Osteoblast (primary cell): ENCODE measurements at places on chromosomes 11 and 22.

DNA sequence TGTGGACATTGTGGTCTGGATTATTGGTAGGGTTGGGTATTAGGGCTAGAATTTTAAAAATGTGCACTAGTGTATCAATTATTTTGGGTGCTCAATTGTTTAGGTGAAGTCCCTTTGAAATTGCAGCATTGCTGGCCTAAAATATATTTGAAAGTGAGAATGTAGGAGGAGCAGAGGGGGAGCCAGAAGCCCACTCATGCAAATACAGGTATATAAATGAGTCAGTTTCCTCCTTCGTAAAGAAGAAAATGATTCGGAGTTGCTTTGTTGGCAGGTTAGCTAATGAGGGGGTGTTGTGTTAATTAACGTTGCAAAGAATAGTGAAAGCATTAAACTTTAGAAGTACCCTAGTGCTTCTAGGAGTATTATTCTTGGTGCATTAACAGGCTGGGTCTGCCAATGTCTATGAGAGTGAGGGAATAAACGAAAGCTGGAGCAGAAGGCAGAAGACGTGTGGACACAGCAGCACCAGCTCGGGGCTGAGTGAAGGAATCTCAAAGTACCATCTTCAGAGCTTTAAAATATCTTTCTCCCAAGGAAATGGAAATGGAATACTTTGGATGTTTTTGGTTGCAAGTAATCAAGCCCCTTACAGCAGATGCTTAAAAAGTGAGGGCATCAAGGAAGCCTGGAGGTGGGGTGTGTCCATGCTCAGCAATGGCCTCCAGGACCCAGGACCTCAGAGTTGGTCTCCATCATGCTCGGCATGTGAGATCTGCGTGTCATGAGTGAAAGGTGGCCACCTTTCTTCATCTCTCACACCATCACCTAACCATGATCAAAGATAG is 522.9 kb downstream of the NTM start:
- no peak overlapping the region for H3K27ac ChIP-seq
- DNase-seq = no peak
- H3K4me1 ChIP-seq = peaks cover 49% of the 10 kb centered on the region
- no peaks in the 10 kb centered on the region for H3K36me3 ChIP-seq

DNA sequence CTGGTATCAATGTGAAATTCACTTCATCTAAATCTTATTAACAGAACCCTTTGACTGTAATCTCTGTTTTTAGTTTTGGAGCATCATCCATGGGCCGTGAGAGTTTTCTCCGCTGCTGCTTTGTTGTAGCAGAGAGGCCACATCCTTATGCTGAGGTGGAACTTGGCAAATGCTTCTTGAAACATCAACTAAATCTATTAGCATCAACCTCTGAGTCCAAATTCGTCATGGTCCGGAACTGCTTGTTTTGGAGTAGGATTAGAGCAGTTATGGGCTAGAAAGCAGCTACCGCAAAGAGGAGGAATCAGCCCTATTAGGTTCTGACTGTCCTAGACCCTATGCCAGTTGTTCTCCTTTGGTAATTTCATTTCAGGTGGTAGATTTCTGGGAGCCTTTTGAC is 117.7 kb downstream of the PGR start:
- H3K4me3 ChIP-seq = no peak overlapping the region
- H3K36me3 ChIP-seq = no peaks in the 10 kb centered on the region
- H3K4me1 ChIP-seq = no peaks in the 10 kb centered on the region
- no peak for DNase-seq

GRCh38 chr11:96024666-96025065 is 100.8 kb upstream of the MTMR2 start:
- H3K36me3 ChIP-seq = peaks cover 2% of the 10 kb centered on the region
- peaks cover 4% of the 10 kb centered on the region for H3K4me1 ChIP-seq
- DNase-seq = no peak
- no peak overlapping the region for H3K27ac ChIP-seq
- H3K4me3 ChIP-seq = no peak overlapping the region

DNA sequence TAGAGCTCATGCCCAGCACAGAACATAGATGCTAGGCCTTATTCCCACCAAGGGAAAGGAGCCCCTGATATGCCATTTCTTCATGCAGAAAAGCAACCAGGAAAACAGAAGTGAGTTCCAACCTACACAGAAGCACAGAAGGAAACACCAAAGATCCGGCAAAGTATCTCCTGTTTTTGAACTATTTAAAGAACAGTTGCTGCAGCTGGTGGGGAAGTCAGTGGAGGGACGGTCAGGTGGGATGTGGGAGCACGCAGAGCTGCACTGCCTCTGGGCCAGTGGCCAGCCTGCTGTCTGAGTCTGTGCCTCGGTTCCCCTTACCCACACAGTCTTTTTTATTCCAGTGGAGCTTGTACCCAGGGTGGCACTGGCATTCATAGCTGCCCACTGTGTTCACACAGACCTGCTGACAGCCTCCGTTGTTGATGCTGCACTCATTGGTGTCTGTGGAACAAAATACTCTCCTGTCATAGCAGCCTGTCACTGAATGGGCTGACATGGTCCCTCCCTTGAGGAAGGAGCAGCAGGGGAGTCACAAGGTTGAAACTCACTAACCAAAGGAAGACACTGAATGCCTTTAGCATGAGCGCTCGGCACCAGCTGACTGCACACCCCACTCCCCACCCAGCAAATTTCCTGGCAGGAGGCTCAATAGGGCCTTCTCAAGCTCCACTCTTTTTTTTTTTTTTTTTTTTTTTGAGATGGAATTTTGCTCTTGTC is 37.9 kb downstream of the SCUBE2 start:
- no peak overlapping the region for H3K27ac ChIP-seq
- no peak for DNase-seq
- H3K27me3 ChIP-seq = no peaks in the 10 kb centered on the region
- H3K4me1 ChIP-seq = no peaks in the 10 kb centered on the region

DNA sequence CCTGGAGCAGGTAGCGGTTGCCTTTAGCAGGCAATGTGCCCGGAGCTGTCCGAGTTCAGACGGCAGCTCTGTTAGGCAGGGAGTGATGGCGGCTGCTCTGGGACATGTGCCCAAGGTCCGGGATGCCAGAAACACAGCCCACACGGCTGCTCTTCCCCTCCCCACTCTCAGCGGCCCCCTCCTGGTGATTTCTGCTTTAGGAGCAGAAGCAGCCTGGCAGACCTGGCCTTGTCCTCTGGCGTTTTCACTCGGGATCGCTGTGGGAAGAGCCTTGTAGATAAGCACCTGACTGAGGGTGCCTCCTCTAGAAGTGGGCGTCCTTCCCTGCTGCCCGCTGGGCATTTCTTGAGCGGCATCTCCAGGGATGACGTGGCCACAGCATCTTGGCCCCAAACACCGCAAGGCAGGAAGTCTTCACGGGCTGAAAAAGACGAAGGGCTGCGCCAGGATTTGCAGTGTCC is 392.2 kb downstream of the TBC1D22A start:
- H3K4me1 ChIP-seq = peaks cover 15% of the 10 kb centered on the region
- no peaks in the 10 kb centered on the region for H3K27me3 ChIP-seq
- DNase-seq = peak; percentile 95

- no peak overlapping the region for H3K27ac ChIP-seq
- DNase-seq = no peak
- H3K4me3 ChIP-seq = no peak overlapping the region
- H3K27me3 ChIP-seq = no peaks in the 10 kb centered on the region
- H3K36me3 ChIP-seq = no peaks in the 10 kb centered on the region
- no peaks in the 10 kb centered on the region for H3K4me1 ChIP-seq
These were observed 376.5 kb downstream of the NXPE2 start for GRCh38 chr11:115054570-115055538.

DNA sequence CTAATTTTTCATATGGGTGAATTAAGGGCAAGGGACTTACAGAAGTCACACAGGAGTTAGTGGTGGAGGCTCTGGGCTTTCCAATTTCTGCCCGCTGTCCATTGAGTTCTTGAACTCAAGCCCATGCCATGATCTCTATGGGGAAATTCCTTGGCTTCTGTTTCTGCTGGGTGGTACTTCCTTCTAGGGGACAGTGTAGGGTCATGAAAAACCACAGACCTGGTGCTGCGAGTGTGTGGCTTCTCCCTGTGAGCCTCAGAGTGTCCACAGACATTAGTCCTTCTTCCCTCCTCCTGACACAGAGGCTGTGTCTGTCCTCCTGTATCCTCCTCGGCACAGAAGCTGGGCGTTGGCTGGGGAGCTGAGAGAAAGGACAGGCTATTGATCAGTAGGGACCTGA is 6.3 kb upstream of the SEZ6L start:
- H3K4me3 ChIP-seq = no peak overlapping the region
- no peaks in the 10 kb centered on the region for H3K4me1 ChIP-seq
- DNase-seq = no peak
- H3K27me3 ChIP-seq = peaks cover 4% of the 10 kb centered on the region

GRCh38 chr22:17164392-17165024 is 5.4 kb upstream of the HDHD5 start:
- H3K27ac ChIP-seq = no peak overlapping the region
- no peaks in the 10 kb centered on the region for H3K4me1 ChIP-seq
- H3K27me3 ChIP-seq = no peaks in the 10 kb centered on the region
- DNase-seq = peak; percentile 80
- H3K4me3 ChIP-seq = no peak overlapping the region
- no peaks in the 10 kb centered on the region for H3K36me3 ChIP-seq

- no peak overlapping the region for H3K4me3 ChIP-seq
- H3K27me3 ChIP-seq = no peaks in the 10 kb centered on the region
- no peak for DNase-seq
These were observed 338.7 kb downstream of the BRD1 start for GRCh38 chr22:49488943-49489342.

DNA sequence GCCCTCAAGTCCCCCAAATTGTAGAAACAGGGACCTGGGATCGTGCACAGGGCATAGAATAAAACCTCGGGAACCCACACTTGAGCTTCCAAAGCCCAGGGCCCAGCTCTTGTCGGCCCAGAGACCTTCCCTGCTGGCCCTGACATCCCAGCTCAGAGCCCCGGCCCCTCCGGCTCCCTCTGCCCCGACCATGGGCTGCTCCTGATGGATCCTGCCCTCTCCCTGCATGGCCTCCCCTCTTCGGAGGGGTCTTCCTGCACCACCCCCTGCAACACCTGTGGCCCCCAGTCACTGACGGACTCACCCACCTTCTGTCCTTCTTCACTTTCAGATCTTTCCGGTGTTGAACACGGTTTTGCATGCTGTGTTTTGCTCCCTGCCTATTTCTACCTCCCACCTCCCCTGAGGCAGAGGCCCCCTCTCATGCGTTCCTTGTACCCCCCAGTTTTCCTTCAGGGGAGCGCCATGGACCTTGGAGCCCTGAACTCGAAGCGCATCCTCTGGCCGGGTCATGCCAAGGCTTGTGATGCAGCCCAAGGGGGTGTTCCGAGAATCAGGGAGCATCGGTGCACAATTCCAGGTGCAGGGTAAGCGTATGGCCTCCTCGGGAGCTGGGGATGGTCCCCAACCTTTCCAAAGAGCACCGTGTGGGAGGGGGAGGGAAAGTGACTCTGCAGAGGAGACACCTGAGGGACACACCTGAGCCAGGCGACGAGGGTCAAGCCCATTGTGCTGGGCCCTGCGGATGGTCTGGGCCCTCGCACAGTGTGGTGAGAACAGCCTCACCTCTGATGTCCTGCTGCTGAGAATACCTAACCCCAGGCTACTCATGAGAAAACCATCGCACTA is 666.4 kb downstream of the BRD1 start:
- H3K4me1 ChIP-seq = no peaks in the 10 kb centered on the region
- H3K36me3 ChIP-seq = no peaks in the 10 kb centered on the region
- no peak overlapping the region for H3K4me3 ChIP-seq
- no peaks in the 10 kb centered on the region for H3K27me3 ChIP-seq
- H3K27ac ChIP-seq = no peak overlapping the region

DNA sequence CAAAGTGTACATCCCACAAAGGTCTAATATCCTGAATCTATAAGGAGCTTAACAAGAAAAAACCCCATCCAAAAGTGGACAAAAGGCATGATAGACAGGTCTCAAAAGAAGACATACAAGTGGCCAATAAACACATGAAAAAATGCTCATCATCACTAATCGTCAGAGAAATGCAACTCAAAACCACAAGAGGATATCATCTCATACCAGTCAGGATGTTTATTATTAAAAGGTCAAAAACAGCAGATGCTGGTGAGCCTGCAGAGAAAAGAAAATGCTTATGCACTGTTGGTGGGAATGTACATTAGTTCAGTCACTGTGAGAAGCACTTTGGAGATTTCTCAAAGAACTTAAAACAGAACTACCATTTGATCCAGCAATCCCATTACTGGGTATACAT is 12.7 kb downstream of the LGALS12 start:
- H3K4me1 ChIP-seq = no peaks in the 10 kb centered on the region
- DNase-seq = no peak
- no peak overlapping the region for H3K4me3 ChIP-seq
- H3K36me3 ChIP-seq = no peaks in the 10 kb centered on the region
- H3K27ac ChIP-seq = no peak overlapping the region

- no peaks in the 10 kb centered on the region for H3K36me3 ChIP-seq
- peak overlapping the region; percentile 20 for H3K27ac ChIP-seq
- H3K27me3 ChIP-seq = no peaks in the 10 kb centered on the region
These were observed 108.2 kb upstream of the OR4B1 start for GRCh38 chr11:48108231-48109045.

- H3K27me3 ChIP-seq = peaks cover 8% of the 10 kb centered on the region
- no peak overlapping the region for H3K27ac ChIP-seq
- no peaks in the 10 kb centered on the region for H3K36me3 ChIP-seq
These were observed 262.2 kb upstream of the UBASH3B start for GRCh38 chr11:122393209-122393860.

DNA sequence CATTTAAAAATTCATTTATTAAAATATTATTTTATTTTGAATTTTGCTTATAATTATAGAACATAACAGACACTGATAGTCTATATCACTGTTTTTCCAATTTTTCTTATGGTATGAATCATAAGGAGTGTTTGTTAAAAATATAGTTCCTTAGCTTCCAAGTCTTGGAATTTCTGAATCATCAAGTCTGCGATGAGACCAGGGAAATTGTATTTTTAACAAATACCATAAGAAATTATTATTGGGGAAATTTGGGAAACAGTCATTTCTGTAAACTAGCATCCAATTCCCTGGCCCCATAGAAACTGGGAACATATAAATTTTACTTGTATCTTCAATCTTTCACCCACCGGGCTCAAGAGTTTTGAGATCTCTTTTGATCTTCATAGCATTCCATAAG is 38.0 kb upstream of the PICALM start:
- peak overlapping the region; percentile 62 for H3K27ac ChIP-seq
- H3K4me3 ChIP-seq = no peak overlapping the region
- no peaks in the 10 kb centered on the region for H3K36me3 ChIP-seq
- DNase-seq = peak; percentile 94
